ENCODE measurements at places on chromosomes 3 and 15.
A peak's percentile ranks its signal among the peaks of the same experiment; 100 is the strongest.

GRCh38 chr3:48985831-48986376 lies 4.1 kb upstream of the P4HTM start:
- H3K36me3 ChIP-seq, result peaks cover 19% of the 10 kb centered on the region
- no peak for DNase-seq
- H3K27me3 ChIP-seq, result no peaks in the 10 kb centered on the region
- H3K27ac ChIP-seq, result peak overlapping the region; percentile 39
- H3K4me1 ChIP-seq, result peaks cover 7% of the 10 kb centered on the region

GRCh38 chr3:40714771-40715345 lies 190.1 kb downstream of the ZNF621 start:
- H3K27me3 ChIP-seq, result no peaks in the 10 kb centered on the region
- H3K36me3 ChIP-seq, result no peaks in the 10 kb centered on the region
- no peak overlapping the region for H3K4me3 ChIP-seq
- DNase-seq, result no peak
- no peaks in the 10 kb centered on the region for H3K4me1 ChIP-seq

DNA sequence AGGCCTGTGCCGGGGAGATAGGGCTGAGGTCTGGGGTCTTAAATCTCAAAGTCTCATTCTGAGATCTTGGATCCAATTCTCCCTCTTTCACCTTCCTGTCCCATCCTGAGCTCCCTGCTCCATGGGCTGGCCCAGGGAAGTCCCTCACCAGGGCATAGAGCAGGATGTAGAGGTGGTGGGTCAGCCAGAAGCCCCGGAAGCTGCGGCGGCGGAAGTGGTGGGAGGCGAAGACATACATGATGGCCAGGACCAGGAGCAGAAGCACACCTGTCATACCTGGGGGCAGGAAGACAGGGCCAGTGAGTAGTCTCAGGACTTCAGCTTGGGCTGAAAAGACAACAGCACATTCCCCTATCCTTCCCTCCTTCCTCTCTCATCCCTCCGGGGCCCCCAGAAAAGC lies 16.5 kb downstream of the DUOX2 start:
- H3K4me1 ChIP-seq, result no peaks in the 10 kb centered on the region
- no peak overlapping the region for H3K27ac ChIP-seq
- no peak overlapping the region for H3K4me3 ChIP-seq
- DNase-seq, result no peak

DNA sequence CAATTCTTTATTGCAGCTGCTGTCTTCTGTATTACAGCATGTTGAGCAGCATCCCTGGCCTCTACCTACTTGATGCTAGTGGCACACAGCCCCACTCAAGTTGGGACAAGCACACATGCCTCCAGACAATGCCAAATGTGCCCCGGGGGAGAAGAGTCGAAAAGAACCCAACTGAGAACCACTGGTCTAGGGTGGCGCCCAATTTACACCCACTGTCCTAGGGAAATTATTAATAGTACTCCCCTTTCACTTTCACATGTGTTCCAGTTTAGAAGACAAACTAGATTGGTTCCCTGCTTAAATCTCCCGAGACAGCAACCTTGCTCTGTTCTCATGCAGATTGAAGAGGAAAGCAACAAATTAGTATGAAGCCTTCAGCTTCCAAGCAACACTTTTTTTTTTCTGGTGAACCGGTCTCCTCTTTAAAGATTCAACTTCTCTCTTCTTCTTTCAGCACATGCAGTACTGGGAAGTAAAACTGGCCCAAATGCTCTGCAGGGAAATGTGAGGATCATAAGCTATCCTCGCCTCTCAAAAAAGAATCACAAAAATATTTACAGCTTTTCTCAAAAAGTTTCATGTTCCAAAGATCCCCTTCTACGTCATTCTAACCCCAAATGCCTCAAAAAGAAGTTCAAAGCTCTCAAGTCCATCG lies 823.9 kb upstream of the CFAP20DC start:
- no peak for DNase-seq
- H3K4me3 ChIP-seq, result no peak overlapping the region
- no peaks in the 10 kb centered on the region for H3K27me3 ChIP-seq
- H3K4me1 ChIP-seq, result peaks cover 7% of the 10 kb centered on the region

All from cardiac muscle cell (in vitro differentiated cells and primary cell).